Activated CD4-positive, CD25-positive, alpha-beta regulatory T cell treated with anti-CD3 and anti-CD28 coated beads, Interleukin-2, amount 50 U/mL, for 16 hours (primary cell): ENCODE measurements at places on chromosomes 2 and 18.

DNA sequence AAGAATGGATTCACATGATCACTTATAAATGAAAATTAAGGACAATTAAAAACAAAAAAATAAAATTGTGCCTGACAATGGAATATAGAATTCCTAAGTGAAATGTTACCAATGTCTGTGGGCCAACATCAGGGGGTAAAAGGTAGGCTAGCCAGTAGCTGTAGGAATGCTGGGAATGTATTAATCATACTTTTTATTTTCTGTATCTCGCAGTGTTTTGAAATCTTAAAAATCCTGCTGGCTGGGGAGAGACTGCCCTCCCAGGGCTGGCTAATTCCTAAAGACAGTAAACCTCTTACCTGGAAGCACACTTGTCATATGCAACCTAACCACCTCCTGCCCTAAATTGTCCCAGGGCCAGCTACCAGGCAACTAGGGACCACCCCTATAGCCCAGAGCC is 69.8 kb downstream of the REV1 start:
- no peak for DNase-seq

DNA sequence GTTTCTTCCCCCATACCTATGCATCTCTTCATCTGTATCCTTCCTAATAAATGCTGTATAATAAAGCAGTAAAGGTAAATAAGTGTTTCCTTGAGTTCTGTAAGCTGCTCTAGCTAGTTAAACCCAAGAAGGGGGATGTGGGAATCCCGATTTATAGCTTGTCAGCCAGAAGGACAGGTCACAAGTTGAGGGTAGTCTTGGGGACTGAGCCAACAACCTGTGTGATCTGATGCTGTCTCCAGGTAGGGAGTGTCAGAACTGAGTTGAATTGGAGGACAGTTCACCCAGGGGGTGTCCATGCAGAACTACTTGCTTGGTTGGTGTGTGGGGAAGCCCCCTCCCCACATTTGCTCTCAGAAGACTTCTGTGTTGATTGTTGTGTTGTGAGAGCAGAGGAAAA is 112.4 kb downstream of the LDLRAD4 start:
- DNase-seq = no peak

- no peak for DNase-seq
These were observed 437.4 kb upstream of the MC4R start for GRCh38 chr18:60809937-60810336.

- no peak for DNase-seq
These were observed 97.2 kb downstream of the SEPTIN10 start for GRCh38 chr2:109516445-109517117.

DNA sequence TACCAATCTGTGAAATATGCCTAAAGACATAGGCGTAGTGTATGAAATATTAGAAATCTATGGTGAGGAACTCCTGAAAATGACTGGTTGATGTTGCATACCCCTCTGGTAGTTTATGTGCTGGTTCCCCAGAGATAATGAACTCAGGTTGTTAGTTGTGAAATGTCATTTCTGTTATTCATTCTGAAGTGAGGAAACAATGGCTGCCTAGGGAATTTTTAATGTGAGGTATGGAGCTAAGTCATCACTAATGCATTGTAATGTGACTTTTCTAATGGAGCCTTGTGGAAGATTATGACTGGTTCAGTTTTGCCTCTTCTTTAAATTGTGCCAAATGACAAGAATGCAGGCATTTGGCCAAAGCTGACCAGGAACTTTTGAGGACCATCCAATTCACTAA is 61.6 kb upstream of the RAB27B start:
- DNase-seq = no peak

DNA sequence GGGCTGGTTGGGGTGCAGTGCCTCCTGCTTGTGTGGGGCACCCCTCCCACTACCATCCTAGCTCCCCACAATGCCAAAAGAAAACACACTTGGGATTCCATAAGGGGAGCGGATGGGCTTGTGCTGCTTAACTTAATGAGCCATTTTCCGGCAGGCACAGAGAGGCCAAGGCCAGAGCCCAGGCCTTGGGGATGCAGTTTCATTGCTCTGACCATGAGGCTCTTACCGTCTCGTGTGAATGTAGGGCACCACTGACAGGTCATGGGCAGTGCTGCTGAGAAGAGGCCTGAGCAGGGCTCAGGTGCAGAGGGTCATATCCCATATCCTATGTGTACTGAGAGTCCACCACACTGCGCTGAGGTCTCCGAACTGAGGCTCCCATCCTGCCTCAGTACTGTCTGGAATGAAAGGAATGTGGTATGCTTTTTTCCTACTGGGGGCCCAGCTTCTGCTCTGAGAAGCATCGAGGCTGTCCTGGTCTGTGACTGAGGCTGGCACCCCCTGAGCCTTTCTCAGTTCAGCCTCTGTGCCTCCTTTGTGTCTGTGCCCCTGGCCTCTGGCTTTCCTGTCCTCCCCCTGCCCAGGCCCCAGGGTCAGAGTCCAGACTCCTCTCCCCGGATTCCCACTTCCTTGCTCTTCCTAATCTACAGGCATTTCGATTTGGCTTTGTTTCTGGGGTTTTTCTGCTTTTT is 45.2 kb upstream of the MAPRE3 start:
- DNase-seq = no peak

DNA sequence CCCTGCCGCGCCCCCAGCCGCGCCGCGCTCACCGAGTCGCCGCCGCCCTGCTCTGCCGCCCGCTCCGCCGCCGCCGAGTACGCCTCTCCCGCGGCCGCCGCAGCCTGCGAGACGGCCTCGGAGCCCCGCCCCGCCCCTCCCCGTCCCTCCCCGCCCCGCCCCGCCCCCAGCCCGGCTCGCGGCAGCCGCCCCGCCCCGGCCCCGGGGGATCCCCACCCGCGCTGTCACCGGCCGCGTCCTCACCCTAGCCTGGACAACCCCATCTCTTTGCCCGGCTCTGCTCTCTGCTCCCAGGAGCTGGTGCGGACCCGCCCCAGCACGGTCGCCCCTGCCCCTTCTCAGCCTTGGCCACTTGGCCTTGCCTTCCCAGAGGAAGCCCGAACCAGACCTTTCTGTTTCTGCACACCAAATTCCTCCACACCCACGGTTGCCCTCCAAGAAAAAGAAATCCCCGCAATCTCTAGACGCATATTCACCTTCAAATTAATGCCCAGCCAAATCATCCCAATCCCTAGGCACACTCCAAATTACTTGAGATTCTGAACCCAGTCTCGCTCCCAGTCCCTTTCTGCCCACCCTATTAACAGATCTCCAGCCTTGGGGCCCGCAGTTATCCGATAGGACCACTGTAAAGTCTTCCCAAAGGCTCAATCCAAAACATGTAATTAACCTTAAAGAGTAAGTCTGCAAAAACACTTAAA is at the start of gene CYRIA:
Gene CYRIA (minus strand): TSS at position 87 of the 701 bp plus-strand sequence. CDS start 77,715 bp downstream, outside the sequence.
- DNase-seq = no peak

DNA sequence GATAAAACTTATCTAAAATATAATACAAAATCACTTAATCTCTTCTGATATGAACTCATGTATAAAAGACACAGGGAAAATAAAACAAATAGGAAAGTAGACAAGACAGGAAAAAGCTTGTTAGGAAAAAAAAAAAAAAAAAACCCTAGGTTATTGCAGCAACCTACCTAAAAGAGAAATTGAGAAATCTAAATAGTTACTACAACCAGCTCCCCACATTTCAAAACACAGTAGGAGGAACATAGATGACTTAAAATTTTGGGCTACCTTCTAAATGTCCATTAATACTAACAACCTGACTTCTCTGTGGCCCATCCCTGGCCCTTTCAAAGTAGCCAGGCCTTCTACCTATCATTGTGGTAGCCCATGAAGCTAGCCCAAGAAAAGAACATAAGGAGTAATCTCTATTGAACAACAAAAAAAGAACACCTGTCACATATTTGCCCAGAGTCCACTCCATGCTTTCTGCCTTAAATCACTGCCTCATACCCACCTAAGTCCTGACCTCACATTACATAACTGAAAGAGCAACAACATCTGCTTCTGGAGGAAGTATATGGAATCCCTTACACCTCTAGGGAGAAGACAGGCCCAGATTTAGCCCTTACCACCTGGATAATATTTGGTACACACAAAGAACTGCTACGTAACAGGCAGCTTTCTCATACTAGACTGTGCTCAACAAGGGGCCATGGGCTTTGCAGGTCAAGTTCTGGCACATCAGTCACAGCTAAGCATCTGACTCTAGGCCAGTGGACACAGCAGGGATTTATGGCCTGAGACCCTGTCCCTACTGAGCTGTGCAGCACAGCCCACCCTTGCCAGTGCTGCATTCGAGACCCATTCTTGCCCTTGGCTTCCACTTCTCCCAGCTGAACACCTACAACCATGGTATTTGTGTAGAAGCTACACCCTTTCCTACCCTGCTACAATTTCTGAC is 8.5 kb downstream of the SUCLG1 start:
- DNase-seq = no peak

GRCh38 chr2:26674771-26675170 is 17.8 kb upstream of the KCNK3 start:
- DNase-seq = no peak

- DNase-seq = no peak
These were observed 242.3 kb upstream of the NOL4 start for GRCh38 chr18:34467058-34467457.

- no peak for DNase-seq
These were observed 265.7 kb upstream of the NT5C1B start for GRCh38 chr2:18855027-18855426.

DNA sequence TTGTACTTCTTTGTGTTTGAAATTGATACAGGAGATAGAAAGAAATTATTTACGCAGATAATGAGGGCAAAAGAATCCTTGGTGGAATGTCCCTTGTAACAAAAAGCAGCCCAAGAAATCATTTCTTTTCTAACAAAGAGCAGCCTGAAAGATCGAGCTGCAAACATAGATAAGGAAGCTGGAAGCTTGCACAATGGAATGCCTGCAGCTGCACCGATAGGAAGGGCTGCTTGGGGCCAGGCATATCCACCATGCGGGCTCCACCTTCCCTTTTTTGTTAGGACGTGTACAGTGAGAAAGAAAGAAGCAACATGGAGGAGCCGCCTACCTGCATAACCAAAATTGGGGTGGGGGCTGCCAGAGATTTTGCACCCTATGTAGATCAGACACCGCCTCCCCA is 568.7 kb downstream of the METTL4 start:
- no peak for DNase-seq

DNA sequence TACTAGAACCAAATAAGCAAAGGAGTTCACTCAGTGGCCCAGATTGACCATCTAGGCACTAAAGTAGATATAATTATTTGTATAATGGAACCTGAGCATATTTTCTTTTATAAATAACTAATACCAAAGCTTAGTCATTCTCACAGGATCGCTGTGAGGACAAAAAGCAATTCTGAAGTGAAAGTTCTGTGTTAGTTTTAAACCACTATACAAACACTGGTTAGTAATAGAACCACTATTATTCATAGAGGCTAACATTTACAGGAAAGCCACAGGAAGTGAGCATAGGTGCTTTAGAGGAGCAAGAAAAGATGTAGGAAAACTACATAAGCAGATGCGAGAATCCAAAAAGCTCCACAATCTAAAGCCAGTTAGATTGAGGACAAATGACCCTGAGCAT is 364.7 kb downstream of the XIRP2 start:
- no peak for DNase-seq

DNA sequence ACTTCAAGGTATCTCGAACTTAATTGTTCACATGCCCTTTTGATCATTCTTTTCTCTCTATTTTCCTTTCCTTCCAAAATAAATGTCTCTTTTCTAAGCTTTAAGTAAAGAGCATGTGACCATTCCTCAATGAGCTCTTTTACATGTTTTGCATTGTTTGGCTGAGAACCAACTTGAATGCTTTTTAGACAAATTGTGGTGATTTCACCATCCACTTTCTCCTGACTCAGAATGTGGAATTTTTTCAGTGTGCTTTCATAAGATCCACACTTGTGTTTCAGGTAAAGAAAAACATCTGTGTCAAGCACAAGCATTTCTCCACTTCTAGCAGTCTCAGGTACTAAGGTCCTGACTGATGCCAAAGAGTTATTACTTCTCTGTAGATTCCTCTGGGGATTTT is 10.7 kb downstream of the RBM43 start:
- DNase-seq = no peak

DNA sequence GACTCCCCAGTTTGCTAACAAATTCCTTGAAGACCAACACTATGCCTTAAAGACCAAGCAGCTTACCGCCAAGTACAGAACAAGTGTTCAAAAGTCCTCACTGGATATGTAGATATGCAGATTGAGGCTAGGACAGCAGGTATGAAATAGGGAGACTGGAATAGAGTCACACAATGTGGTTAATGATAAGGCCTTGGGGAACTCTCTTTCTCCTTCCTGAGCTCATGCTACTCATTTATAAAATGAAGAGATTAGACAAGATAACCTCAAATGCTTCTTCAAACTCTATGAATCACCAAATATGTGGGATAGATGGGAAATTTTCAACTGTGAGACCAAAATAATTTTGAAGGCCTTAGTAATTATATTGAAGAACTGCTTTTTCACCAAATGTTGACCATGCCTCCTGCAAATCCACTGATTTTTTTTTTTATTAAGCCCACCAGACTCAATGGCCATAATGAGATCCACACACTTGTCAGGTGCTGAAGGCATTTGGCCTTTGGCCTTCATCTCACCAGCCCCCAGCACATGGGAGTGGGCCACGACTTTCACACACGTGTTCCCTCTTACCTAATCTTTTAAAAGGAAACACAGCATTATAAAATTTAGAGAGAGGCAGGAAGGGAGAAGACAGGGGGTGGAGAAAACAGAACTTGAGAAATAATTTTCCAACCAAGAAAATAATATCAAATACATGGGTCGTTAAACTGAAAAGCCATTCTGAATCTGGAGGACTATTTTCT is 181.5 kb downstream of the EN1 start:
- DNase-seq = no peak
